Bronchial epithelial cell (primary cell): ENCODE measurements at places on chromosomes 6 and 20. TPM values are rescaled to one million over a fixed set of nuclear protein-coding genes. Genes with fewer than 3 reads are reported as not detected.

DNA sequence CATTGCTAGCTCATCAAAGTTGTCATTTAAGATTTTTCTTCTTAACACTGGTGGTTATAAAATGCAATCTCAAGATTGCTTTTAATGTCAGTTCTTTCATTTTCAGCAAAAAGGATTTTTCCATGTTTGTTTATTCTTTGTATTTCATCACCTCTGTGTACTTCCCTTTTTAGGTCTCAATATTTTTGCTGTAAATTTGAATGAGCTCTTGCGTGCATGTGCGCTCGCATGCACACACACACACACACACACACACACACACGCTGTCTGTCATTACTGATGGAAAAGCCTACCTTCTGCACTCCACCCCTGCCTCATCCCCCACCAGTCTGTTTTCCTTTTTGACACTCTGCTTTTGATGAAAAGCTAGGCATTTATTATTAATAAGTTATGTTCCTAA, 85.3 kb upstream of the FYN start:
- no peak for DNase-seq

- DNase-seq: peak; percentile 60
Measured at GRCh38 chr6:62999796-63000195, 211.5 kb upstream of the FKBP1C start.

Gene RAB44
- total RNA-seq: under 0.01 TPM in 2 replicates

Gene SNPH
- total RNA-seq: 1.7 and 1.8 TPM in 2 replicates

GRCh38 chr6:136732889-136733288, 59.4 kb downstream of the MAP3K5 start:
- no peak for DNase-seq

Gene SYCP2L
- total RNA-seq: 0.26 TPM in 2 replicates

Gene SYNGAP1
- total RNA-seq: 0.79 and 0.90 TPM in 2 replicates

- DNase-seq: no peak
Measured at GRCh38 chr20:36501367-36502006, 39.8 kb upstream of the MYL9 start.

GRCh38 chr6:53038141-53038540, 27.1 kb upstream of the FBXO9 start:
- no peak for DNase-seq

GRCh38 chr20:23063581-23063980, 14.1 kb upstream of the THBD start:
- no peak for DNase-seq

Gene WFDC9
- total RNA-seq: not detected in 2 replicates

DNA sequence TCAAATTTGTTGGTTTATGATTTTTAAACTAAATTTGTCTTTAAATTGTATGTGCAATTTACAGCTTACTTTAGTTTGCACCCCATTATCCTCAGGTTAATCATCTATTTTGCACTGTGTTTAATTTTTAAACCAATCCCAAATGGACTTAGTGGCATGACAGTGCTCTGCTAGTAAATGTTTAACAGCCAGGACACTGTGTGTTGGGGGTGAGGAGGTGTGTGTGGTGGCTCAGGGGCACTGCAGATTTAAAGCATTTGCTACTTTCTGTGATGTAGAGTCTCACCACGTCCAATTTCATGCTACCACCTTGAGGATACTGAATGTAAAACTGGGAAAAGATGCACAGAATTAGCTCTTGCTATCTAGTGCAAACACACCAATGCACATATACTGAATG, 225.7 kb downstream of the HAO1 start:
- no peak for DNase-seq
